ENCODE measurements at places on chromosomes 13 and 19. TPM values are rescaled to one million over a fixed set of nuclear protein-coding genes. Genes with fewer than 3 reads are reported as not detected.

DNA sequence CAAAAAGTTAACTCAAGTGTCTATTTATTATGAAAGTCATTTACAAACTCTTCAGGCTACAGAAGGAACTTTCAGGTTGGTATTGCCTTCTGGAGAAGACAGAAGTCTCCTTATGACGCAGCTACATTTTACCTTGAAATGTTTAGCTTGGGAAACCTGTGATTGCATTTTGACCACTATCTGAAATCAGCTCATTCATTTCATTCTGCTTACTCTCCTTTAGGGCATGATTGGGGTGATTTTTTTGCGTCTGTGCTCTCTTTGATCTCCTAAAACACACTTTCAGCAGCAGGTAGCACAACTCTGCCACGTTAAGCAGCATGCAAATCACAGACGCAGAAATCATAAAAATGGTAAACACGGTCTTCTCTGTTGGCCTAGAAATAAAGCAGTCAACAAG is 9.6 kb downstream of the GJB6 start:
- no peak overlapping the region for H3K27ac ChIP-seq
- no peaks in the 10 kb centered on the region for H3K4me1 ChIP-seq
- DNase-seq, result no peak
- no peak overlapping the region for H3K4me3 ChIP-seq
- H3K36me3 ChIP-seq, result no peaks in the 10 kb centered on the region

DNA sequence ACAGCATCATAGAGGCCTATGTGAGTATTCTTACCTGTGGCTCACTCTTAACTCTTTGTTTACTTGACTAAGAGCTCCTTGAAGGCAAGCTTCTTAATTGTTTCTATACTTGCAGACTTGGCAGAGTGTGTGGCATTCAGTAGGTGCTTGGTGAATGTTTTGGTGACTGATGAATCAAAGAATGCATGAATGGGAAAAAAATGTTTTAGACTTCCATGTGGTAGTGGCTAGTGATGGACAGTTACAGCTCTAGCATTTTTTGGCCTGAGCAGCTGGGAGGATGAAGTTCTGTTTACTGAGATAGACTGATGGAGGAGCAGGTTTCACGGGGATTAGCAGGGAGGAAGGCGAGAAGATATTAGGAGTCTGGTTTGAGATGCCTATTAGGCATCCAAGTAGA is 13.6 kb downstream of the HAS1 start:
- H3K4me3 ChIP-seq, result no peak overlapping the region
- peaks cover 9% of the 10 kb centered on the region for H3K4me1 ChIP-seq
- H3K27ac ChIP-seq, result no peak overlapping the region
- peaks cover 15% of the 10 kb centered on the region for H3K36me3 ChIP-seq

DNA sequence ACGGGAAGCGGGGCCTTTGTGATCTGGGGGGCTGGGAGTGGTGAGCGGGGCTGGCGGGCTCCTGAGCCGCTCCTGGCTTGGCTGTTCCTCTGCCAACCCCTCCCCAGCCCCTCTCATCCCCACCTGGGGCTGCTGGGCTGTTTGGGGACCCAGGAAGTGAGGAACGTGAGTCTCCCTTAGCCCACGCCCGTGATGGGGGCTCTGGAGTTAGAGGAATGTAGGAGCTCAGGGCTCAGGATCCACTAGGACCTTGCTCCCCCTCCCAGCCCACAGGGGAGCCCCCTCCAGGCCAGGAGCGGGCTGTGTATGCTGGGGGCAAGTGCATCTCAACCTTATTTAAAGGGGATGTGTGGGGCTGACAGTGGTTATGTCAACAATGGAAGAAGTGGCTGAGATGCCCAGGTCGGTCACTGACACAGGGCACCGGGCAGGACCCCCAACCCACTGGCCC is 134.1 kb downstream of the URI1 start:
- peaks cover 8% of the 10 kb centered on the region for H3K27me3 ChIP-seq
- no peak overlapping the region for H3K27ac ChIP-seq
- no peaks in the 10 kb centered on the region for H3K36me3 ChIP-seq
- no peak for DNase-seq
- no peaks in the 10 kb centered on the region for H3K4me1 ChIP-seq
- no peak overlapping the region for H3K4me3 ChIP-seq

GRCh38 chr19:6417713-6418561 is 6.7 kb downstream of the KHSRP start:
- no peak overlapping the region for H3K4me3 ChIP-seq
- peaks cover 16% of the 10 kb centered on the region for H3K36me3 ChIP-seq
- H3K27ac ChIP-seq, result no peak overlapping the region
- no peak for DNase-seq
- H3K27me3 ChIP-seq, result no peaks in the 10 kb centered on the region
- peaks cover 17% of the 10 kb centered on the region for H3K4me1 ChIP-seq

GRCh38 chr13:36700170-36700569 is 26.4 kb downstream of the SERTM1 start:
- H3K4me3 ChIP-seq, result no peak overlapping the region
- no peaks in the 10 kb centered on the region for H3K36me3 ChIP-seq
- no peak overlapping the region for H3K27ac ChIP-seq
- DNase-seq, result no peak
- H3K4me1 ChIP-seq, result no peaks in the 10 kb centered on the region

DNA sequence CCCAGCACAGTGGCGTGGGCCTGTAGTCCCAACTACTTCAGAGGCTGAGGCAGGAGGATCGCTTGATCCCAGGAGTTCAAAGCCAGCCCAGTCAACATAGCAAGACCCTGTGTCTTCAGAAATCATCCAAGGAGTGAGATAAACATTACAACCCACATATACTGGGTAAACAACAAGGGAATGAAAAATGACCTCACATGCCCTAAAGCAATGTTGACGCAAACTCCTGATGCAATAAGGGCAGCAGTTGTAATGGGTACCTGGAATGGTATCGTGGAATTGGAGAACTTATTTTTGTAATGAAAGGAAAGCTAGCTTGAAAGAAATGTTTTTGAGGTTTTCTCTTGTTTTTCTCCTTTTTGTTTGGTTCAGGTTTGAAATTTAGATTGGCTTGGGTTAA is 24.5 kb upstream of the LGALS16 start:
- H3K27me3 ChIP-seq, result peaks cover 21% of the 10 kb centered on the region
- H3K27ac ChIP-seq, result no peak overlapping the region
- H3K36me3 ChIP-seq, result no peaks in the 10 kb centered on the region
- no peak overlapping the region for H3K4me3 ChIP-seq
- H3K4me1 ChIP-seq, result no peaks in the 10 kb centered on the region

DNA sequence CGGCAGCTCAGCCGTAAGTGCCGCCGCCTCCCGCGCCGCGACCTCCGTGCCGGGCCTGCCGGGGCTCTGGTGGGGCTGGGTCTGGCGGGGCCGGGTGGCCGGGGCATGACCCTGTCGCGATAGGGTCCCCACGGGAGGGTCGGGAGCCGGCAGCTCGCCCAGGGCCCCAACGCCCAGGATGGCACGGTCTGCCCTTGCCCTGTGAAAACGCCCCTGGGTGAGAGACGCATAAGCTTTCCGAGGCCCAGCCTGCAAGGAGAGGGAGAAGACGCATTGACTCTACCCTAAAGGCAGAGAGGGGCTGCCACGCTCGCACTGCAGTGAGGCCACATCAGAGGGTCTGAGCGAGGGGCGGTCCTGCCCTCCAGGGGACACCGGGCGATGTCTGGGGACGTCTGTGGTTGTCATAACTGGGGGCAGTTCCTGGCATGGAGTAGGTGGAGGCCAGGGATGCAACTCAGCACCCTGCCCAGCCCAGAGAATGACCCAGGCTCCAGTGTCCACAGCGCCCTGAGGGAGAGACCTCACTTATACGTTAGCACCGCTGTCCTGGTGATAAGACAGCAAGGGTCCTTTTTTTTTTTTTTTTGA is 539 bp downstream of the ZNF554 start:
- H3K27ac ChIP-seq, result peak overlapping the region; percentile 97
- H3K4me3 ChIP-seq, result peak overlapping the region; percentile 91
- H3K27me3 ChIP-seq, result no peaks in the 10 kb centered on the region
- H3K4me1 ChIP-seq, result peaks cover 3% of the 10 kb centered on the region
- DNase-seq, result no peak

GRCh38 chr13:76790980-76791819 is 95.0 kb downstream of the KCTD12 start:
- H3K36me3 ChIP-seq, result no peaks in the 10 kb centered on the region
- peaks cover 3% of the 10 kb centered on the region for H3K4me1 ChIP-seq
- H3K4me3 ChIP-seq, result no peak overlapping the region
- no peak for DNase-seq
- no peak overlapping the region for H3K27ac ChIP-seq

DNA sequence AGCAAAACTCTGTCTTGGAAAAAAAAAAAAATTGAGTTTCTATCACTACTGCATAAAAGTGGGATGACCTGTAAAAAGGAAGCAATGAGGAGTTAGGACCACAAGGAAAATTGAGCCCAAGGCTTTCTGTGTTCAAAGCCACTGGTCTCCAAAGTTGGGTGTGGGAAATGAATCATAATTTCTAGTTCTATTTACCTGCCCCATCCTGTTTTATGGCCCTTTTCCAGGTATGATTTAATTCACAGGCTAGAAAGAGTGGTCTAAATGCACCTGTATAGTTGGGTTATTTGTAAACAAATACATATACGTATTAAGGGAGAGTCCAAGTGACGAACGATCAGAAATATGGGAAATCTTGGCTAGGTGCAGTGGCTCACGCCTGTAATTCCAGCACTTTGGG is 5.9 kb upstream of the DCAF15 start:
- H3K4me1 ChIP-seq, result no peaks in the 10 kb centered on the region
- no peaks in the 10 kb centered on the region for H3K36me3 ChIP-seq
- no peak overlapping the region for H3K27ac ChIP-seq
- H3K27me3 ChIP-seq, result no peaks in the 10 kb centered on the region
- no peak overlapping the region for H3K4me3 ChIP-seq
- DNase-seq, result no peak

GRCh38 chr19:18879579-18880373 is 16.2 kb downstream of the CERS1 start:
- no peaks in the 10 kb centered on the region for H3K27me3 ChIP-seq
- H3K36me3 ChIP-seq, result peaks cover 29% of the 10 kb centered on the region
- no peak overlapping the region for H3K27ac ChIP-seq
- DNase-seq, result no peak
- no peak overlapping the region for H3K4me3 ChIP-seq

- H3K36me3 ChIP-seq, result peaks cover 17% of the 10 kb centered on the region
- H3K4me1 ChIP-seq, result peaks cover 3% of the 10 kb centered on the region
- H3K4me3 ChIP-seq, result no peak overlapping the region
- no peak overlapping the region for H3K27ac ChIP-seq
- no peaks in the 10 kb centered on the region for H3K27me3 ChIP-seq
- DNase-seq, result no peak
Observed at GRCh38 chr19:7602935-7603497, 7.4 kb downstream of the CAMSAP3 start.

DNA sequence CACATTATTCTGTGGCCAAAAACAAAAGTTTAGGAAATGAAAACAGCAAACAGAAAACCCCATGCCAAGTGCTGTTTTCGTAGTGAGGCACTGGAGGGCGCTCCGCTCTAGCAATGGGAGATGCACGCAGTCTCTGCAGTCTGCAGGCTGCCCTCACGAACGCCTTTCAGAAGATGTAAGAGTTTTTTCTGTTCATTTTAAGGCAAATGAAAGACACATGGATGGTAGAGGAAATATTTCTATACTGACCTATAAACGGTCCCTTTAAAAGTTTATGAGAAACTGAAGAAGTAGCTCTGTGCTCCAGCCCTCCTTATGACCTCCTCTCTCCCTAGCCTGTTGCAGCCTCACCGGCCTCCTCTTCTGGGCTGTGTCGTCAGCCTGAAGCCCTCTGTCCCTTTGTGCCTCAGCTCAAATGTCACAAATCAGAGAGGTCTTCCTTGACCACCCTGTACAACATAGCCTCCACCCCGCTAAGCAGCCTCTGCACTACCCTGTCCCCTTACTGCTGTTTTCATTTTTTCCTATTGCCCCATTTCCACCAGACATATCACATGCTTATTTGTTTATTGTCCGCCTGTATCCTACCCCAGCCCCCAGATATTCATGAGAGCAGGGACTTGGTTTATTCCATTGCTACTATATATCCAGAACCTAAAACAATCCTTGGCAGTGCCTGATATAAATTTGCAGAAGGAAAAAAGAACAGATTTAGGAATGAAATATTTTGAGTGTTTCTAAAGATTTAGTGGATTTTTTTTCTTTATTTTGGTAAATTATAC is 116.4 kb downstream of the TM9SF2 start:
- no peaks in the 10 kb centered on the region for H3K36me3 ChIP-seq
- DNase-seq, result peak; percentile 14
- no peak overlapping the region for H3K4me3 ChIP-seq
- H3K4me1 ChIP-seq, result no peaks in the 10 kb centered on the region

DNA sequence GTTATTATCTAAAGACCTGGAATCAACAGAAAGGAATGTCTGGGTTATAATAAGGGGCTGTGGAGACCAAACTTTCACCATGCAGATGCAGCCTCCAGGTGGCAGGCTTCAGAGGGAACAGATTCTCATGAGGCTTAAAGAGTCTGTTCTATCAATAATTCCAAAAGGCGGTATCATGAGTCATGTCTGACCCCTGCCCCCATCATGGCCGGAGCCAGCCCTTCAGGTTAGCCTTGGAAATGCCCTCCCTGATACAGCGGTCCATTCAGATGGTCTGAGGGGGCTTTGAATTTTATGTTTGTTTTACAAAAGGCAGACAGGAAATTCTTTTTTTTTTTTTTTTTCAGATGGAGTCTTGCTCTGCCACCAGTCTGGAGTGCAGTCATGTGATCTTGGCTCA is 21.7 kb upstream of the LAMP1 start:
- no peak overlapping the region for H3K27ac ChIP-seq
- no peaks in the 10 kb centered on the region for H3K27me3 ChIP-seq
- DNase-seq, result peak; percentile 19
- peaks cover 3% of the 10 kb centered on the region for H3K4me1 ChIP-seq

- no peaks in the 10 kb centered on the region for H3K36me3 ChIP-seq
- no peak overlapping the region for H3K4me3 ChIP-seq
- H3K27me3 ChIP-seq, result no peaks in the 10 kb centered on the region
- H3K27ac ChIP-seq, result no peak overlapping the region
- H3K4me1 ChIP-seq, result no peaks in the 10 kb centered on the region
- DNase-seq, result no peak
Observed at GRCh38 chr19:4806384-4806783, 14.8 kb downstream of the FEM1A start.

GRCh38 chr13:29722415-29722814 is 126.9 kb upstream of the SLC7A1 start:
- H3K36me3 ChIP-seq, result peaks cover 3% of the 10 kb centered on the region
- no peak for DNase-seq
- H3K27me3 ChIP-seq, result peaks cover 6% of the 10 kb centered on the region
- no peak overlapping the region for H3K27ac ChIP-seq

GRCh38 chr19:1698636-1699035 is 46.2 kb upstream of the TCF3 start:
- H3K27ac ChIP-seq, result no peak overlapping the region
- no peak overlapping the region for H3K4me3 ChIP-seq
- no peaks in the 10 kb centered on the region for H3K4me1 ChIP-seq
- no peak for DNase-seq

The GFY gene
- not detected for total RNA-seq

The CEACAM20 gene
- total RNA-seq, result not detected

The IZUMO2 gene
- total RNA-seq, result not detected

The CGB8 gene
- total RNA-seq, result not detected

The PEAK3 gene
- not detected for total RNA-seq

The ZNF324 gene
- total RNA-seq, result 12.9 TPM

The ZNF625 gene
- 29.7 TPM for total RNA-seq

The RGL3 gene
- total RNA-seq, result 284 TPM
